ENCODE measurements at places on chromosomes 12 and 14.

DNA sequence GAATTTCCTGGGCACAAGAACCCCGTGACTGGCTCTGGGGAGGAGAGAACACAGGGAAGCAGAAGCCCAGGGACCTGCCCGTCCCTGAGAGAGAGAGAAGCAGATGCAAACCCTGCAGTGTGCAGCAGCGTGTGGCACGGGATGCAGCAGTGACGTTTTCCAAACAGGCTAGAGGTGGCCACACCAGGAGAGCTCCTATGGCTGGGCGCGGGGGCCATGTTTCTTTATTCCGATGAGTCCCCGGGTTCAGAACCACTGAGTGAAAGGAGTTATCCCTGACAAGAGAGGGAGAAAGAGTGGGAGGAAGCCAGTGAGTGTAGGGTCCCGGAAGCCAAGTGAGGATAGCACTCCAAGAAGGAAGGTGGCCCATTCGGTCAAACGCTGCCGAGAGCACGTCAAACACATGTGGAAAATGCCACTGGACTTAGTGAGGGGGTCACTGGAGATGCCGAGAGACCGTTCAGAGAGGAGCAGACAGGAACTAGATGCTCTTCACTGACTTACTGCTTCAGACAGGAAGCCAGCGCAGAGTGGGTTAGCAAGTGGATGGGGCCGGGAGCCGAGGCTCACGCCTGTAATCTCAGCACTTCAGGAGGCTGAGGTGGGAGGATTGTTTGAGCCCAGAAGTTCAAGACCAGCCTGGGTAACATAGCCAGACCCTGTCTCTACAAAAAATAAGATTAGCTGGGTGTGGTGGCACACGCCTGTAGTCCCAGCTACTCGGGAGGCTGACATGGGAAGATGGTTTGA, 123.0 kb downstream of the BCL11B start:
- DNase-seq: no peak

- no peak for DNase-seq
Observed at GRCh38 chr12:118325081-118325480, 47.6 kb downstream of the TAOK3 start.

DNA sequence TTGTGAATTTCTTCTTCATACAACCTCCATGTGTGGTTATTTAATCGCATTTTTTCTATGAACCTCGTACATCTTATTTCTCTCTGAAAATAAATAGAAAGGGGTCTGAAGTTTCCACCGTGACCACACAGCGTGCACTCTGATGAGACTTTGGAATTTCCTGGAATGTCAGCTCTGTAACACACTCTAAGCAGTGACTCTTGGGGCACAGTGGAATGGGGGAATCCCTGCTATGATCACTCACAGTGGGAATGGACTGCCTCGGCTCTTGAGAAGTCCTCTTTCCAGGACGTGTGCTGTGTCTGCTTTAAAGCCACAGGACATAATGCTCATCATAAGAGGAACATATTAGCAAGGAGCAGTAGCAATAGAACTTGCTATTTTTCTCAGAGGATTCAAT, 416.2 kb downstream of the EGLN3 start:
- no peak for DNase-seq

DNA sequence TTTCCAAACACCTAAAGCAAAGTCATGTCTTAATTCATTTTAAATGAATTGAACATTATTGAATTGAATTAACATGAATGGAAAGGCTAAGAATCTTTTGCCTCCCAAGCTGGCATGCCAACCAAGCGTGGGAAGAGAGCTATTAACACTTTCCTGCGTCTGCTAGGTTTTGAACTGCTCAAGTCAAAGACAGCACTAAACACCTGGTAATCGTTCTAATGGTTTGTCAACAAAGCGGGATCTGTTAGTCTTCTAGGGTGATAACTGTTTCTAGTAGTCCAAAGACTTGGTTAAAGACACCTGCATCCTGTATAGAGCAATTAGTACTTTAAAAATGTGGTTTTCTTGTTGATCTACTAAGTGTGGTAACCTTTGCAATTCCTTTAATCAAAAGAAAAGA, 164.2 kb upstream of the HMGA2 start:
- no peak for DNase-seq

DNA sequence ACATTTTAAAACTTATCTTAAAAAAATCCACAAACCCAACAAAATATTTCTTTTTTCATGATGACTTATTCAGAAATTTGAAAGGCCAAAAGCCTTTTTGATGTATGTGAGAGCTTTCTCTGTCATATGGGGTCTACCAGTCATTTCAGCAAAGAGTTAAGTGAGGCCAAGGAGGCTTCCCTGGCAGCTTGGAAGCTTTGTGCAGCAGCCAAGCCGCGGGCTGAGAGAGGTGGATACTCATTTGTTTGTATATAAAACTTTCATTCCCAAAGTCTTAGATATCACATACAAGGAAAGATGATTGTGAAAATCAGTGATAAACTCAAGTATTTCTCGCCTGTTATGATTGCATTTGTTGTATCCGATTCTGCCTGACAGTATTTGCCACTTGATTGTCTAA, 48.5 kb upstream of the RNU6-8 start:
- no peak for DNase-seq

DNA sequence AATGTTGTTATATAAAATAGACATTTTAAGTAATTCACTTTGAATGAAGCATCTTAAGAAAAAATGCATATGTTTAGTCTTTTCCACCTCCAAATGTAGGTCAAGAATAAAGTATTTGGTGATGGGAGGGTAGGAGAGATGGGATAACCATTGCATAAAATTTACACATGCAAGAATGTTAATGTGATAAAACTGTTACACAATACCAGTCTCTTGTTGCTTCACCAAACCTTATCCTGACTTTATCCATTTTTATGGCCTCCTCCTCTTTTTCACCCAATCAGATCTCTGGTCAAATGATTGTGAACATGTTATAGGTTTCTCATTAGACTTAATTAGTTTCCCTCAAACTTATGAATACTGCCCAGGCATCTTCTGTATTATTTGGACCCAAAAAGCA, 994.5 kb upstream of the FLRT2 start:
- no peak for DNase-seq

- DNase-seq: no peak
Observed at GRCh38 chr12:49917166-49917787, 13.6 kb upstream of the FAIM2 start.

- no peak for DNase-seq
Observed at GRCh38 chr12:54017027-54017788, 8.4 kb downstream of the HOXC8 start.

DNA sequence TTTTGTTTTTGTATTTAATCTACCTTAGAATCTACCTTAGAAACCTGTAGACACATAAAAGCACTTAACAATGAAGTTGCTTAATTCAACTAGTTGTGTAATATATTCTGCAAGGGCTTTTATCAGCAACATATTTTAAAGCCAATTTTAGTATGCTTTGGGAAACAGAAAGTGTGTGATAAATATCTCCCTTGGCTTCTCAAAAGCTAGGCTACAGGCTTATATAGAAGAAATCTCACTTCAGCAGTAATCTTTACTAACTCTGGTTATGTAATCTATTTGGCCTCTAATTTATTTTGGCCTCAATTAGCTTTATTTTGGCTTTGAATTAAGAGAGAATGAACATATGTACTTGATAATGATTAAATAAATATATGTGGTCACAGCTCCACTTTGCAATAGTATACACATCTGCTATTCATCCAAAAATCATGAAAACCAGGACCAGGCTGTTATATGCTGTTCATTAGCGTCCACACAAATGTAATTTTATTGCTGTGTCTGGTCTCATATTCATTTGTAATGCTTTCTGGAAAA, 37.2 kb downstream of the LRP6 start:
- DNase-seq: no peak

DNA sequence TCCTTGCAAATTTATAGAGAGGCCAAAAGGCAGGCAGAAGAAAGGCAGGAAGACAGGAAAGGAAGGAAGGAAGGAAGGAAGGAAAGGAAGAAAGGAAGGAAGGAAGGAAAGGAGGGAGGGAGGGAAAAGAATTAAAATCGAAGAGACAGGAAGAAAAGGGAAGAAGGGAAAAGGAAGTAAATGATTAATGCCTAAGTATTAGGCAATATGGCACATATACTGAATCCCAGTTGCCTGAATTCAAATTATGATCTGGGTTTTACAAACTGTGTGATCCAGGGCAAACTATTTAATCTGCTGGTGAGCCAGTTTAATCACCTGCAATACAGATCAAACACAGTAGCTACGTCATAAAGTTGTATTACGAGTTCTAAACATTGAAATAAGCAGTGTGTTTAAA, 983.6 kb downstream of the FLRT2 start:
- no peak for DNase-seq

DNA sequence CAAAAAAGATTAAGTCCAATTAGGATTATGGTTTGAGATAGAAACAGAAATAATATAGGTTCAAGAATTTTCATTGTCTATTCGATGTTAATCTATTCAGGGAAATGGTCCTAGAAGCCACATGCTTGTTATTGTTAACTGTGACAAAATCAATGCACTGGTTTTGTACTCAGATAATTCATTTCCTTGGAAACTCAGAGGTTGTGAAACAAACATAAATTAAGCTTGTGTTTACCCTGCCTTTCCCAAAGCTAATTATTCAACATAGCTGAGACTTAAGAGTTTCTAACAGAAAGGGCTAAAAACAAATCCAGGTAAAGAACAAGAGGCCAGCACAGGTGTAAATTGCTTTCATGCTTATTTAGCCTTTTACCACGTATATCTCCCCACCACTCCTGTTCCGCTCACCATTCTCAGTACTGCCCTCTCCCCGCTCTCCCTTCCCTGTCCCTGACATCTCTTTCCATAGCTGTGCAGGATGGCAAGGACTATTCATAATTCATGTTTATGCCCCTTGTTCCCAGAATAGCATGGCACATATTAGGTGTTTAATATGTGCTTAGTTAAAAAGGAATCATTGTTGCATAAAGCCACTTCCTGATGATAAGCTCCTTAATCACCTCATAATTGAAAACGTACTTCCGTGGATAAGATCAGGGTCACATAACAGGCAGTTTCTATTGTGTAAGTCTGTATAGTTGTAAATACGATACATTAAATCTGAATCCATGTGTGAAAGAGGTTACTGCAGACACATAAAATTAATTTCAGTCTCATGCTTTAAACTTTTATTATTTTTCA, 131.8 kb upstream of the USP15 start:
- no peak for DNase-seq

GRCh38 chr14:79629411-79630287, 581.7 kb downstream of the DIO2 start:
- DNase-seq: no peak

GRCh38 chr14:70257526-70257925, 68.8 kb upstream of the SLC8A3 start:
- DNase-seq: no peak

DNA sequence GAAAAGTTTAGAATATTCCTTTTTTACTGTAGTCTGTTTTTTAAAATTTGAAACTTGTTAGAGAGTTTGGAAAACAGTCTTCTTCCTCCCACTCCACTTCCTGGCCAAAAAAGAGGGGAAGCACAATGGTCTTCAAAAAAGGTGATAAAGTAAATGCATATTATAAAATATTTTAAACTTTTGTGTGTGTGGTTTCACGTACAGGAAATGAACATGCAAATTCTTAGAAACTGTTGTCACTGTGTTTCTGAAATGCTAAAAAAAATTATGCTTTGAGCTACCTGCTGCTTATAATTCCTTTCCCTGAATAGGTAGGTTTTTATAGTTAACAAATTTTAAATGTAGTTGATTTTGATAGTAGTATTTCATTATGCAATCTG, 2.9 kb downstream of the FGFR1OP2 start:
- peak; percentile 45 for DNase-seq

DNA sequence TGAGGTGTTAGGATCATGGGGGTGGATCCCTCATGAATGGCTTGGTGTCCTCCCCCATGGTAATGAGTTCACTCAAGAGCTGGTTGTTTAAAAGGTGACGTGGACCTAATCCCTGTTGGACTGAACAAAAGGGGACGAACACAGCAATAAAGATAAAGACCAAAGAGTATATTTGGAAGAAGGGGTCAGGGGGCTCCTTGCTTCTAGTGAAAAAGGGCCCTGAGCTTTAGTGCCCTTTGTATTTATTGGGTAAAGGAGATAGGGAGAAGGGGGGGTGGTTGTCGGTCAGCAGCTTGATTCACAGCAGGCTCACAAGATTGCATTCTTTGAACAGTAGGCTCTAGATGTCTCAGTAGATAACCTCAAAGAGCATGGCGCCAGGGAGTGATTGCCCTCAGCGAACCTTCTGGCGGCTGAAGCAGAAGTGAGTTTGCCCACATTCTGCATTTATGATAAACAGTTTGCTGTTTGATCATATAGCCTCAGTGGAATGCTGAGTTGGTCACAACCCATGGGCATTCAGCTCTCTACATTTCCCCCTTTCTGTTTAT, 25.9 kb upstream of the MAPKAPK5 start:
- DNase-seq: no peak

- DNase-seq: no peak
Observed at GRCh38 chr14:78524766-78525165, 354.6 kb downstream of the NRXN3 start.

- peak; percentile 30 for DNase-seq
Observed at GRCh38 chr12:100267603-100268281, 765 bp downstream of the SCYL2 start.

DNA sequence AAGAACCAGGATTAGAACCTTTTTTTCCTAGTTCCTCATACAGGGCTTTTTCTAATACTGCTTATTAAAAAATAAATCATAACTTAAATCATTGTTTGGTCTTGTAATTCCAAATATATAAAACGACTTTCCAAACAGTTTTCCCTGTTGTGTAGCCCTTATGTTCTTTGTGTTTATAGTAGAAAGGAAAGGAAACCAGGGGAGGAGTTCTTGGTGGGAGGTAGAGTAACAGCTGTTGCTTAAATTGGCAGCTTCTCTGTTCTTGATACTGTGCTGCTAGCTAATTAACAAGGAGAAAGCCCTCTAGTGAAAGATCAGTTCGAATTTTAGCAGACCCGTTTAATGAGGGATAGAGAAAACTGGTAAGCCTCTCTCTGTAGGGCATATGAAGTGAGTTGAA, 15.0 kb downstream of the SRP54 start:
- DNase-seq: no peak

GRCh38 chr12:29281371-29282005, 99.5 kb downstream of the ERGIC2 start:
- DNase-seq: no peak

GRCh38 chr14:75917946-75918335, 63.9 kb downstream of the TGFB3 start:
- no peak for DNase-seq

DNA sequence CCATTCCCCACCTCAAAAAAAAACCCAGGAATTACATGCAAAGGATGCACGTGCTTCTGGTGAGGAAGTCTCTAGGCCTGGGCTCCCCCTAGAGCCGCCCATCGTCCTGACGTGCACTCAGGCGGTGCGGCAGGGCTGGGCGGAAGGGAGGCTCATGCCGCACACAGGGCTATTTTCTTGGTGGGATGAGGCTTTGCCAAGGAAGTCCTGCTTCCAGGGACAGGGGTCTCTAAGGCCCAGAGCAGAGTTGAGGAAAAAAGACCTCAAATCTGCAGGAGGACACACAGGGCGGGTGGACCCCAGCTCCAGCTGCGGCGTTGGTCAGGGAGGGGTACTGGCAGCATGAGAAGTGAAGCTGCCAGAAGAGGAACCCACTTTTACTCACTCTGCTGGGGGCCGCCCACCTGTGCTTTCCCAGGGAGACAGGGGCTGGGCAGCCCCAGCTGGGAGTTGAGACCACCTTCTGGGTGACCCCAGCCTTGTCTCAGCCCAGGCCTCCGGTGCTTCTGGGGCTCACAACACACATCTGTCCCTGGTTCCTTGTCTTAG, 4.2 kb downstream of the RHOF start:
- DNase-seq: peak; percentile 61

GRCh38 chr12:51592034-51592705, 1.1 kb downstream of the SCN8A start:
- no peak for DNase-seq
